ENCODE measurements at places on chromosomes 11 and 22. TPM values are rescaled to one million over a fixed set of nuclear protein-coding genes. Genes with fewer than 3 reads are reported as not detected.
A peak's percentile ranks its signal among the peaks of the same experiment; 100 is the strongest.

DNA sequence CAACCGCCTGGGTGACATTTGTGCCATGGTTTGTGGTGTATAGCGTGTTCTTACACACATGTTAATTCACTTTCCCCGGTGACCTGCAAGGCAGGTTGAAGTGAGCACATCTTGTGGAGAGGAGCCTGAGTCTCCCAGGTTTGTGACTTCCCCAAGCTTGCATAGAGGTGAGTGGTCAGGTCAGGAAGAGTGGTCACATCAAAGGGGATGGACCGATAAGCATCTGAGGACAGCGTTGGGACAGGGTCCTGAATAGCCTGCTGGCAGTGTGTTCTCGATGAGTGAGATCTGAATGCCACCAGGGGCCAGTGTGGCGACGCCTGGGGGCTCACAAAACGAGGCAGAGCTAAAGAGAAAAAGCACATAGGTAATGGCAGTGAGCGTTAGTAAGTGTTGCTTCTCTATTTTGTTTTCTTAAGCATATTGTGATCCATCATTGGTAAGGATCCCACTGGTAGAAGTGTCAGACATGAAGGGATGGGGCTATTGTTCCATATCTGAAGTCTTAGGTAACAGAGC is 154.6 kb downstream of the GRIK4 start:
- H3K4me1 ChIP-seq, result no peaks in the 10 kb centered on the region
- no peak overlapping the region for H3K27ac ChIP-seq

GRCh38 chr11:64186492-64187165 is 658 bp downstream of the STIP1 start:
- no peaks in the 10 kb centered on the region for H3K36me3 ChIP-seq
- DNase-seq, result no peak
- no peak overlapping the region for H3K4me3 ChIP-seq
- peak overlapping the region; percentile 87 for H3K27ac ChIP-seq

GRCh38 chr11:18358646-18359045 is 35.7 kb upstream of the LDHA start:
- no peak overlapping the region for H3K27ac ChIP-seq
- peaks cover 68% of the 10 kb centered on the region for H3K36me3 ChIP-seq
- H3K27me3 ChIP-seq, result no peaks in the 10 kb centered on the region
- H3K4me1 ChIP-seq, result no peaks in the 10 kb centered on the region

- no peak for DNase-seq
- peaks cover 48% of the 10 kb centered on the region for H3K36me3 ChIP-seq
- no peak overlapping the region for H3K4me3 ChIP-seq
- H3K4me1 ChIP-seq, result peaks cover 5% of the 10 kb centered on the region
- no peaks in the 10 kb centered on the region for H3K27me3 ChIP-seq
Observed at GRCh38 chr11:118657238-118657637, 22.2 kb downstream of the TREH start.

GRCh38 chr22:19766511-19767426 is 6.2 kb downstream of the TBX1 start:
- H3K36me3 ChIP-seq, result no peaks in the 10 kb centered on the region
- peaks cover 54% of the 10 kb centered on the region for H3K27me3 ChIP-seq
- peak overlapping the region; percentile 36 for H3K4me3 ChIP-seq
- peak; percentile 91 for DNase-seq

DNA sequence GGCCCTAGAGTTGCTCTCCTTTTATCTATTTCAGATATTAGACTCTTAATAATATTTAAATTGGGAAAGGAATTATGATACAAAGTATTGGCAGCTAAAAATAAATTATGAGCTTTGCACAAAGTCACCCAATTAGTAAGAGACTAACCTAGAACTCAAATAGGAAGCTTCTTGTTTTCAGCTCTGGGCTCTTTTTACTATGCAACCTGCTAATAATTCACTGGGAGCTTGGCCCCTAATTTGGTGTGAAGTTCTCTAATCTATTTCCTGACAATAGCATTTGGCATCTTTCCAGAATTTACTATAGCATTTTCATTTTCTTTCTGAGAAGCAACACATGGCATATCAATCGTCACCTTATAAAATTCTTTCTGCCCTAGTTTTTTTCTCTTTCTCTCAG is 727.7 kb upstream of the ANO5 start:
- DNase-seq, result no peak
- H3K27me3 ChIP-seq, result no peaks in the 10 kb centered on the region
- no peak overlapping the region for H3K4me3 ChIP-seq
- no peaks in the 10 kb centered on the region for H3K36me3 ChIP-seq

DNA sequence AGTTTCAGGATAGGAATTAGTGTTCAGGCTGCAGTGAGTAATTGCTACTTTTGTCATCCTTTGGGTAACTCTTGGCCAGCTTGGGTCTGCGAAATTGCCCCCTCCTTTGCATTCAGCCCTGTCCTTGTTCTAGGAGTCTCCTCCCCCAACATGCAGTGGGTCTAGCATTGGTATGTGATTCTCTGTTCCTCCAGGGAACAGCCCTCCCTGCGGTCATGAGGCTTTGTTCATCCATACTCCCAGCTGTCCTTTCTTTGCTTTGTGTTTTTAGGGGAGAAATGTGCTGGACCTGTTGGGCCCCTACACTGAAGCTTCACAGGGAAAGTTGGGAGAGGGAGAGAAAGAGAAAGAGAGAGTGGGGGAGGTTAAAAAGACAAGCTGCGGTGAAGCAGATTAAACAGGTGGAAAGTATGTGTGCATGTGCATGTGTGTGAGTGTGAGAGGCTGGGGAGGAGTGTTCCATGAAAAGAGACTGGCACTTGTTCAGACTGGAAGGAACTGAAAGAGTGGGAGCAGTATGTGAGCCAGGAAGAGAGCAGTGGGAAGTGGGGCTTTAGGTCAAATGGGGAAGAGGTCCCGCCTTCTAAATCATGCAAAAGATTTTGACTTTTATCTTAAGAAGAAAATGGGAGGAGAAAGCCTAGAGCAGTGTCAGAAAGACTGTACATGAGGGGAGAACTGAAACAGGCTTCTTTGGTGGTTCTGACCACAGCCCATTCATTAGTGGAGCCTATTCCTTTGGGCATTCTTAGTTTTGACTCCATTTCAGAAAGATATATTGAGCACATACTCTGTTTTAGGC is 17.9 kb upstream of the SESN3 start:
- no peaks in the 10 kb centered on the region for H3K27me3 ChIP-seq
- H3K36me3 ChIP-seq, result no peaks in the 10 kb centered on the region
- no peak overlapping the region for H3K27ac ChIP-seq
- DNase-seq, result no peak
- no peak overlapping the region for H3K4me3 ChIP-seq

- no peak for DNase-seq
- no peak overlapping the region for H3K4me3 ChIP-seq
- H3K36me3 ChIP-seq, result no peaks in the 10 kb centered on the region
- no peak overlapping the region for H3K27ac ChIP-seq
Observed at GRCh38 chr11:92569726-92570125, 345.1 kb downstream of the FAT3 start.

The CD3D gene
- 5.1 TPM for total RNA-seq

- H3K4me3 ChIP-seq, result no peak overlapping the region
- DNase-seq, result no peak
- H3K4me1 ChIP-seq, result peaks cover 37% of the 10 kb centered on the region
- H3K27ac ChIP-seq, result peak overlapping the region; percentile 64
Observed at GRCh38 chr22:42808521-42808920, 48.6 kb downstream of the ARFGAP3 start.

The CSNK2A3 gene
- total RNA-seq, result 7.5 TPM

GRCh38 chr22:33025675-33026074 is 32.5 kb downstream of the SYN3 start:
- H3K27ac ChIP-seq, result no peak overlapping the region
- no peak overlapping the region for H3K4me3 ChIP-seq
- H3K27me3 ChIP-seq, result no peaks in the 10 kb centered on the region
- H3K4me1 ChIP-seq, result no peaks in the 10 kb centered on the region

DNA sequence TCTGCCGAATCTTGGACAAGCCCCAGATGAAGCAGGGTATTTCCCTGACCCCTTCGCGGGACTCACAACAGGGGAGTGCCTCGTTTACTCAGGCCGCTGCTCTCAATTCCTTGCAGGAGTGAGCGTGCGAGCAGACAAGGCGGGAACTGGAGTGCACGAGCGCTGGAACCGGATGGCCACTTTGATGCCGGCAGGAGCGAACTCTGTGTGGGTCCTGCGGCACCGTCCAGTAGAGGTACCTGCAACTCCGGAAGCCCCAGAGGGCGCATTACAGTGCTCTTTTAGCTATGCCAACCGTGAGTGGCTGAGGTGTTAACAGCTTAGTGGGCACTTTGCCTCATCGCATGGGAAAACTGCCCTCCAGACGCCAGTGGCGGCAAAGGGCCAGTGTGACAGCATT is 182.3 kb upstream of the ANO3 start:
- DNase-seq, result peak; percentile 36
- no peaks in the 10 kb centered on the region for H3K27me3 ChIP-seq
- no peak overlapping the region for H3K4me3 ChIP-seq
- no peaks in the 10 kb centered on the region for H3K4me1 ChIP-seq
- H3K36me3 ChIP-seq, result no peaks in the 10 kb centered on the region

GRCh38 chr11:118306556-118306955 is 2.0 kb downstream of the CD3E start:
- no peaks in the 10 kb centered on the region for H3K36me3 ChIP-seq
- DNase-seq, result no peak
- peak overlapping the region; percentile 31 for H3K27ac ChIP-seq

Measured in upper lobe of left lung (tissue), 6 donors.